ENCODE measurements at places on chromosomes 6 and 20.

DNA sequence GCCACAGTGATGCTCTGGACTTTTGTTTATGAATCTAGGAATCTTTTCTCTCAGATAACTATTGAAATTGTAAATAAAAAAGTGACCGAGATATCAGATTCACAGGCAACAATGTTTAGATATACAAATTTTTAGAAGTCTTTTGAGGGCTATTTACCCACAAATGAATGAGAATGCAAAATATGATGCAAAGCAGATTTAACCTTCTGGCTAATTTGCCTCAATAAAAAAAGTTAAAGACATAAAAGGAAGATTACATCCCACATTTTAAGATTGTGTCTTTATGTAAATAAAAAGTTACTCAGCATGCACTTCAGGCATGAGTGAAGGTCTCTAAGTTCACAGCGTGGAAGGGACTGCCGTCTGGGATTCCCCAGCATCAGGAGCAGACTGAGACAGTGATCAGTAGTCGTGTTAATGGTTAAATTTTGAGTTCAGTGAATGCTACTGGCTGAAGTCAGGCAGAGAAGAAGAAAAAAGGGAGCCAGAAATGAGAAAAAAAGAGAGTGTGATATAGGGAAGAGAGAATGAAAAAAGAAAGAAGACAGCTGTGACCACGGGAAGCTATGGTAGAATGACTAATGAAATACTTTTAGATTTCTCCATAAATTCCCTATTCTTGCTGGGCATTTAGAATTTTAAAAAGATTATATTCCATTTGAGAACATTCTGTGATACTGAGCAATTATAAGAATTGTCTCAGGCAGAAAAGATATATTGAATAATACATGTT lies 93.6 kb downstream of the MYB start:
- DNase-seq: no peak

DNA sequence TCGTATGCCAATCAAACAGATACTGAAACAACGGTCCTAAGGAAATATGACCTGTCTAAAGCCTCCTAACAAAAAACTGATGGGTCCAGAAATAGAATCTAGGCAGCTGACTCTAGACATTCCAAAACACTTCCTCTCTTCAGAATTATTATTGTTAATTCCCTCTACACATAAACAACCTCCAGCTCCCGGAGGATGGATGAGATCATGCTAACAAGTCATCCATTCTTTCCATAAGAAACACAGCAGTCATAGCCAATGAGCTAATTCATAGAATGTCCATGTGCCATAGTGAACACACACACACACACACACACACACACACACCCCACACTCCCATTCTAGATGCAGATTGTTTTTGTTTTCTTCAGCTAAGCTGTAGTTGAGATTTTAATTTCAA lies 44.3 kb downstream of the HDGFL1 start:
- peak; percentile 14 for DNase-seq

GRCh38 chr6:164230259-164230658 lies 815.7 kb downstream of the QKI start:
- DNase-seq: no peak

GRCh38 chr6:22732176-22732970 lies 163.0 kb downstream of the HDGFL1 start:
- no peak for DNase-seq

DNA sequence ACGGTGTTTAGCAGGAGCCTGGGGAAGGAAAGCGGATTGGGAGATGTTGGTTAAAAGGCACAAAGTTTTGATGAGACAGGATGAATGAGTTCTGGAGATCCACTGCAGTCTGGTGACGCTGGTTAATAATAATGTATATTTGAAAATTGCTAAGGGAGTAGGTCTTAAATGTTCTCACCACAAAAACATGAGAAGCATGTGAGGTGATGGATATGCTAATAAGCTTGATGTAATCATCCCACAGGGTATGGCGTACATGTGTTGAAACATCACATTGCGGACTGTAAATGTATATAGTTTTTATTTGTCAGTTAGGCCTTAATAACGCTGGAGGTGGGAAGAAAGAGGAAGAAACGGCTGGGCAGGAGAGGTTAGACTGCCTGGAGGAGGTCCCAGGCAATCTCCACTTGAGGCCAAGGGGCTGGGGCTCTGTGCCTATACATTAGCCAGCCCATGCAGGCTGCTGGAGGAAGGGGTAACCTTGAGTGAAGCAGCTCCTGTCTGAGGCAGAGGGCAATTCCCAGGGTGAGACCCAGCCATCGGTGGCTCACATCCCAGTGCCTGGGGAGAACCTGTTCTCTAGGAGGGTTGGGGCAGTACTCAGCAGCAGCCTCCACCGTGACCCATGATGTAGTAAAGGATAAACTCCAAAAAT lies 188.2 kb upstream of the QKI start:
- peak; percentile 29 for DNase-seq

- DNase-seq: no peak
These were observed 21.1 kb upstream of the TMEM181 start for GRCh38 chr6:158538741-158539140.

- no peak for DNase-seq
These were observed 135.7 kb downstream of the SYNDIG1 start for GRCh38 chr20:24604966-24605665.

DNA sequence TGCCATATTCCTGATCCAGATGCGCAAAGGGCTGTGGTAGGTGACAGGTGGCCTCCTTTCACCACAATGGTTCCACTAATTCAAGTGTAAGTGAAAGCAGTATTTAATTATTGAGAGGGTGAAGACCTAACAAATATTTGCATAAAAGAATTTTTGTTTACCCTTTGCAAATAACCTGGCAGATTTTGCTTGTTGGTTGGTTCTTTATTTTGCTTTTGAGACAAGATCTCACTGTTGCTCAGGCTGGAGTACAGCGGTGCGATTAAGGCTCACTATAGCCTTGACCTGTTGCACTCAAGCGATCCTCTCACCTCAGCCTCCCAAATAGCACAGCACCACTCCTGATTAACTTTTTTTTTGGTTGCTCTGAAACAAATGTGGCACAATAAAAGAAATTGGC lies 49.2 kb downstream of the PCNA start:
- DNase-seq: no peak

- no peak for DNase-seq
These were observed 103.5 kb downstream of the SCP2D1 start for GRCh38 chr20:18916886-18917750.

GRCh38 chr20:50242863-50243609 lies 52.4 kb downstream of the CEBPB start:
- DNase-seq: peak; percentile 99

DNA sequence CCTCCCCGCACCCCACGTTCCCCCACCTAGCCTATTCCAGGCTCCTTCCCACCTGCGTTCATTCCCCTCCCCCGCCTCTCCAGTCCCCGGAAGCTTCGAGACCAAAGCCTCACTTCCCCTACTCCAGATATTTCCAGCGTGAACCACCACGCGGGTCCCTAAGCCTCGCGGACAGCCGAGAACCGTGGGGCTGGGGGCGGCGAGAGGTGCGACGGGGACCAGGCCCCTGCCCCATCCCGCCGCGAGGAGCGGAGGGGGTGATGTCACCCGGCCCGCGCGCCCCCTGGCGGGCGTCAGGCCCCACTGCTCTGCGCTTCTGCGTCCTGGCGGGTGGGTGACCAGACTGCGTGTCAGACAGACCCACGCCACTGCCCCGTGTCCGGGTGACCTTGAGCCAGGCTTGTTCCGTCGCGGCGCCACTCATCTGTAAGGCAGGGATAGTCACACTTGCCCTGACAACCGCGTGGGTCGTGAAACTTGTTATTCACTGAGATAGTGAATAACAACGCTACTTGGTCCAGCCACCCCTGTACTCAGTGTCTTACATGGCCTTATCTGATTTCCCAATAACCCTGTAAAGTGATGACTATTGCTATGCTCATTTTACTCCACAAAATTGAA lies 9.0 kb upstream of the HSP90AB1 start:
- DNase-seq: peak; percentile 86

- DNase-seq: peak; percentile 23
These were observed 51.0 kb downstream of the SSR1 start for GRCh38 chr6:7261852-7262461.

DNA sequence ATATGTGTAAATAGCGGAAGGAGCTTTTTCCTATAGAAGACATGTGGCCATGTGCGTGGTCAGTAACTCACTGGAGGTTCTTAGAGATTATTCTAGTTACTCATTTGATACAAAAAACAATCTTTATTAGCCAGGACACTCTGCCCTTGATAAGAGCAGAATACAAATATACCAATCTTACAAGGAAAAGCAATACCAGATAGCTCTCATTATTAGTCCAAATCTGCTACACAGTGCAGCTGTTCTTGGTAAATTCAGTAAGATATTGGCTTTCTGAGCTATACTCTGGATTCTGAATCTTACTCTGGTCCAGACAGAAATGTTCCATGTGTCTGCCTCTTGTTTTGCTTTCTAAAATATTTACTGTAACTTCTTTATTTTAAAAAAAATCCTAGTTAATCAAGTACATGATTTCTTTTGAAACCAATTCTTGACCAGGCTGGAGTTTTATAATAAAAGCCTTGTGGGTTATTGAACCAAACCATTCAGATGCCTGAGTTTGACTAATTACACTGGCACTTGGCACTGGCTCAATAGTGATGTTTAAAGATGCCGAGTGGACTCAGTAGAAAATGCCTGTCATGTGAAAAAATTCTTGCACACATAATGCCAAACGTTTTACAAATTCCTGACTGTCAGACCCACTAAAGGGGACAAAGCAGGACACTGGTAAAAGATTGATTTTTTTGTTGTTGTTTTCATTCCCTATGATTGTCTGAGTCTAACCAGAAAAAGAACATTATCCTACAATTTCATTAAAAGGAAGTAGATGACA lies 242.8 kb upstream of the TCF21 start:
- peak; percentile 27 for DNase-seq

- DNase-seq: peak; percentile 8
These were observed 34.5 kb downstream of the TPBG start for GRCh38 chr6:82397962-82398692.

DNA sequence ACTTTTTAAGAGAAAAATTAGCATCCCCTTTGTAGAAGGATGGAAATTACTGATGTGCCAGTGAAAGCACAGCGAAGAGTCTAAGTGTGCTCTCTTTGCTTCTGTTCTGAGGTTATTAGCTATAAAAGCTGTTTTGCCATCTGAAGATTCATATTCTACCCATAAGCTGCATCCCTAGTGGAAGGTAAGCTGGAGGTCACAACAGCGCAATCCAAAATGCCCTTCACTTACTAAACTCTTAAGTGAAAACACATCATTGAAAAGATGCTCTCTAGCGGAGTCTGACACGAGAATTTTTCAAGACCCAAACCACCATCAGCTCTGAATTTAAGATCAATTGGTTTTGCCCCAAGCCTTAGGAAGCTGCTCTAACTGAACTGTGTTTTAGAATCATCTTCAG lies 113.5 kb downstream of the ZMYND8 start:
- DNase-seq: no peak

- no peak for DNase-seq
These were observed 274.1 kb upstream of the CITED2 start for GRCh38 chr6:139648430-139649000.

DNA sequence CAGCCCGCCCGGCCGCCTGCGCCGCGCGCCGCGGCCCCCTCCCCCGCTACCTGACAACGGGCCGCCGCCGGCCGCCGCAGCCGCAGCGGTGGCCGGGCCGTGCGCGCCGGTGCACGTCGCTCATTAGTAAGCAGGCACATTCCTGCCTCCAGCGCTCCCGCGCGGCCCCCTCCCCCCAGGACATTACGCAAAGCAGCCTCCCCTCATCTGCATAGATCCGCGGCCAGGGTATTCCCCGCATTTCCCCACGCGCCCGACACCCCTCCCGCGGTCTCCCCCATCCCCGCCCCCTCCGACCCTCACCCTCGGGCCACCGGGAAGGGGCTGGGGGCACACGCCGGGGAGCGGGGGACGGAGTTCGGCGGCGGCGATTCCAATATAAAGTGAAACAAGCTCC lies at the start of gene HIVEP2:
Gene HIVEP2, minus strand, starts transcription at position 128 of the 397 bp plus-strand sequence. CDS start 170,438 bp downstream, outside the sequence.
- DNase-seq: peak; percentile 73

GRCh38 chr6:6788394-6789032 lies 200.0 kb downstream of the LY86 start:
- DNase-seq: no peak

GRCh38 chr6:161134550-161135298 lies 139.1 kb downstream of the AGPAT4 start:
- no peak for DNase-seq

DNA sequence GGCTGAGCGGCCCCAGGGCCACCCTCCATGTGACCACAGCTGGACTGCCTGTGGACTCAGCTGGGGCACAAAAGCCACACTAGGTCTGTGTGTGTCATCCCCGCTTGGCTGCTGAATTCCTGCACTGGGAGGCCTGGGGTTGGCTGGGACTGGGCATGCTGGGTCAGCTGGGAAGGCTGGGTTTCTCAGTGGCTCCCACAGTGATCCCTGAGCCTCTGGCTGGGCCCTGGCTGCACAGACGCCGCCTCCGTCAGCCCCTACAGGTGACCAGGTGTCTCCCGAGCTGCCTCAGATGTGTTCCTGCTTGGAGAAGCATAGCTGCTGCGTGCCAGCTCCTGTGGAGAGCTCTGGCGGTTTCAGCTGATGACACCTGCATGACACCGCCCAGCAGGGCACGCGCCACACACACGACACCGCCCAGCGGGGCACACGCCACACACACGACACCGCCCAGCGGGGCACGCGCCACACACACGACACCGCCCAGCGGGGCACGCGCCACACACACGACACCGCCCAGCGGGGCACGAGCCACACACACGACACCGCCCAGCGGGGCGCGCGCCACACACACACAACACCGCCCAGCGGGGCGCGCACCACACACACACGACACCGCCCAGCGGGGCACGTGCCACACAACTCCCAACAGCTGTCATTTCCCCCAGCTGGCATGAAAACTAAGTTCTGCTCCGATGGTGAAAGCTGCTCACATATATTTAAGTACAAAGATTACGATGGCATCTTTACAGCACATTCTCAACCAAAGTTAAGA lies 88.8 kb downstream of the TAF4 start:
- DNase-seq: no peak

DNA sequence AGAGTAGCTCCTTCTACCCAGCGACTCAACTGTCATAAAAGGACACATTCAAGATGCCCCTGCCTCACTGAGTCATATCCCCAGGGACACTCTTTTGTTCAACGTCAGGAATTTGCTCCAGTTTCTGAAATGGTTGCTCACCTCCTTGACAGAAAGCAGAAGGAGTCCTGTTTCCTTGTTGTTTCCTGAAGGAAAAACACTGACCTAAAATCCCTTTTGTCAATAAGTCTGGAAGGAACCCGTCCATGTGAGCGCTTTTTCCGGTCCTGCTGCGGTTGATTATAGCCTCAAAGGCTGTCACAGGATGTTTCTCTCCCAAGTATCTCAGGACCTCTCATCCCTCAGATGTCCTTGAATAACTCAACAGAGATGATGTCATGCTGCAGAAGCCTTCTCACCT lies 113.6 kb upstream of the PLEKHG1 start:
- DNase-seq: no peak

GRCh38 chr20:54419531-54419930 lies 55.9 kb upstream of the DOK5 start:
- DNase-seq: no peak

- no peak for DNase-seq
These were observed 80.1 kb upstream of the SHLD1 start for GRCh38 chr20:5670036-5670536.

- DNase-seq: no peak
These were observed 107.3 kb downstream of the IRF4 start for GRCh38 chr6:498795-499231.

- DNase-seq: no peak
These were observed 302.8 kb downstream of the BTBD9 start for GRCh38 chr6:38336922-38337321.

All from urothelium cell line (cell line).